ENCODE measurements at places on chromosomes 1 and 21. TPM values are rescaled to one million over a fixed set of nuclear protein-coding genes. Genes with fewer than 3 reads are reported as not detected.

SLC26A9 gene
- not detected for total RNA-seq

ALG14 gene
- 7.3 TPM for total RNA-seq

GRCh38 chr1:19811206-19811851 lies 3.8 kb downstream of the RNF186 start:
- H3K4me3 ChIP-seq, result no peak overlapping the region
- H3K27me3 ChIP-seq, result no peaks in the 10 kb centered on the region
- H3K36me3 ChIP-seq, result no peaks in the 10 kb centered on the region
- no peaks in the 10 kb centered on the region for H3K4me1 ChIP-seq
- peak; percentile 81 for DNase-seq
- H3K27ac ChIP-seq, result no peak overlapping the region

DNA sequence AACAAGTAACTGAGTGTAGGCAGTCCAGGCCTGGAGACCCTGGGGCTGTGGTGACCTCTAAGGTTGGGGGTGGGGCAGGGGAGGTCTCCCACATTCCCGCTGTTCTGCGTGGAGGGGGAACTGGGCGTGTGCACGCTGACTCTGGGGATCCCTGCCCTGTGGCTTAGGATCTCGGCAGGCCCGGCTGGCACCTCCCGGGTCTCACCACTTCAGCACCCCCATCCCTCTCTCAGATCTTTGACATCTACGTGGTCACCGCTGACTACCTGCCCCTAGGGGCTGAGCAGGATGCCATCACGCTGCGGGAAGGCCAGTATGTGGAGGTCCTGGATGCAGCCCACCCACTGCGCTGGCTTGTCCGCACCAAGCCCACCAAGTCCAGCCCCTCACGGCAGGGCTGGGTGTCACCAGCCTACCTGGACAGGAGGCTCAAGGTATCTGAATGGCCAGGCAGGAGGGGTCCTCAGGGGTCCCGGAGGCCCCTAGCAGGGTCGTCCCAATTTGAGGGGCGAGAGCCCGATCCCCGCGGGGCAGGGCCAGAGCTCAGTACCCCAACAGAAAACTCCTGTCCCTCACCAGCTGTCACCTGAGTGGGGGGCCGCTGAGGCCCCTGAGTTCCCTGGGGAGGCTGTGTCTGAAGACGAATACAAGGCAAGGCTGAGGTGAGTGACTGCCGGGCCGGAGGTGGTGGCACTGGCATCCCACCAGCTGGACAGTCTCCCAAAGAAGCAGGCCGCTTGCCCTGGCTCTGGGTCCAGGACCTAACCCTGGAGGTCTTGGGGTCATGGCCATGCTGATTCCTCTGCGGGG lies 68.7 kb downstream of the TRIM11 start:
- peak; percentile 3 for DNase-seq
- H3K27ac ChIP-seq, result no peak overlapping the region
- peaks cover 5% of the 10 kb centered on the region for H3K36me3 ChIP-seq
- H3K4me1 ChIP-seq, result no peaks in the 10 kb centered on the region
- H3K4me3 ChIP-seq, result no peak overlapping the region

- no peak overlapping the region for H3K27ac ChIP-seq
- peak; percentile 30 for DNase-seq
- no peaks in the 10 kb centered on the region for H3K27me3 ChIP-seq
Observed at GRCh38 chr1:51768971-51769588, 109.4 kb downstream of the NRDC start.

DNA sequence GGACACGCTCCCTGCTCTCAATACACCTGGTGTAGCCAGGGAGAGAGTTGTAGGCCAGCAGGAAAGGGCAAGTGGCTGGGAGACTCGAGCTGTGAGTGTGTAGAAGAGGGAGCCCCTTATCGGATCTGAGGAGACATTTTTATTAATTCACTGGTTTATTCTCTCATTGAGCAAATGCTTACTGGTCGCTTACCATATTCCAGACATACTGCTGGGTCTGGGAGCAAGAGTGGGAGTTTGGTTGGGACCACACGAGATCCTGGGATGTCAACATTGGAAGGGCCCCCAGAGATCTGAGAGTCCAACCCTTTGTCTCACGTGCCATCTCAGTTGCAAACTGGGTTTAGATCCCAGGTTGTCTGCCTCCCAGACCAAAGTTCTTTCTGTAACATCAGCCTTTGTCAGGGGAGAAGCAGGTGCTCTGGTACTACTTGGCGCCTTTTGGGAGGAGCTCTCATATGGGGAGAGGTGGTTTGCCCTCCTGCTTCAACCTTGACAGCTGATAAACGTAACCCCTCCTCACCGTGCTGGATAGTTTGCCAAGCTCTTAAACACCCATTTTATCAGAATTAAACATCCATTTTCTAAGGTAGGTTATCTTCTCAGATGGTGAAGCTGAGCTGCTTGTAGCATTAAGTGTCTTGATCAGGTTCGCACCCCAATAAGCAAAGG lies 742 bp downstream of the TMEM222 start:
- peak overlapping the region; percentile 90 for H3K27ac ChIP-seq
- H3K27me3 ChIP-seq, result no peaks in the 10 kb centered on the region
- H3K4me1 ChIP-seq, result peaks cover 44% of the 10 kb centered on the region
- H3K4me3 ChIP-seq, result peak overlapping the region; percentile 94
- DNase-seq, result no peak
- H3K36me3 ChIP-seq, result peaks cover 29% of the 10 kb centered on the region

- H3K36me3 ChIP-seq, result peaks cover 45% of the 10 kb centered on the region
- H3K27ac ChIP-seq, result peak overlapping the region; percentile 60
- H3K4me3 ChIP-seq, result no peak overlapping the region
- no peak for DNase-seq
Observed at GRCh38 chr21:44853601-44854390, 19.7 kb downstream of the PTTG1IP start.

Measured in activated CD4-positive, alpha-beta T cell treated with anti-CD3 and anti-CD28 coated beads for 36 hours (primary cell).